ENCODE measurements at places on chromosomes 5 and 9.

- no peak for DNase-seq
Observed at GRCh38 chr5:39854771-39855410, 430.1 kb upstream of the DAB2 start.

DNA sequence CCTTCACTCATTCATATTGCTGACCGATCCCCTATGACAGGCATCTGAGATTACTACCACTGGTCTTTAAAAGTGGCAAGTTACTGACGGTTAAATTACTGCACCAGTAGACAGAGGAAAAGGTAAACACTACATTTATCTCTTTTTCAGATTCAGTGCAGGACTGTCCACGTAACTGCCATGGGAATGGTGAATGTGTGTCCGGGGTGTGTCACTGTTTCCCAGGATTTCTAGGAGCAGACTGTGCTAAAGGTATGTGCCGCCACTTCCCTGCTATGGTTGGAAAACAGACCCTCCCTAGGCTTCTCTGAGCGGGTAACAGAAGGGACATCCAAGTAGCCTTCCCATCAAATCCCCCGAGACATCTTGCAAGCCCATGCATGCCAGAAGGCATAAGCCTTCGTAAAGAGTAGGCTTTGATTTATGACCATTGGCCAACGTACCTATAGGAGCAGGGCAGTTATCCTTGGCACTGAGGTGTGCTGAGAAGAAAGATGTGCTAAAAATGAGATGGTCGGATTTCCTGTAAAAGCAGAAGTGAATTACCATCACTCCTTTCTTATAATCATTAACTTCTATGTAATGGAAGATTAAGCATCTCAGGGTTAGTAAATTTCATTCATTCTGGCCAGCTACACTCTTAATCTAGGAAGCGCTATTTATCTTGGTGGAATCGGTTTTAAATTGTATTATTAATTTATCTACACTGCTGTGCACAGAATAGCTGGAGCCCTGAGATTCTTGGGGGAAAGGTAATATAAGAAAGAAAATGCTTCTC is 193.4 kb upstream of the WWC1 start:
- no peak for DNase-seq

DNA sequence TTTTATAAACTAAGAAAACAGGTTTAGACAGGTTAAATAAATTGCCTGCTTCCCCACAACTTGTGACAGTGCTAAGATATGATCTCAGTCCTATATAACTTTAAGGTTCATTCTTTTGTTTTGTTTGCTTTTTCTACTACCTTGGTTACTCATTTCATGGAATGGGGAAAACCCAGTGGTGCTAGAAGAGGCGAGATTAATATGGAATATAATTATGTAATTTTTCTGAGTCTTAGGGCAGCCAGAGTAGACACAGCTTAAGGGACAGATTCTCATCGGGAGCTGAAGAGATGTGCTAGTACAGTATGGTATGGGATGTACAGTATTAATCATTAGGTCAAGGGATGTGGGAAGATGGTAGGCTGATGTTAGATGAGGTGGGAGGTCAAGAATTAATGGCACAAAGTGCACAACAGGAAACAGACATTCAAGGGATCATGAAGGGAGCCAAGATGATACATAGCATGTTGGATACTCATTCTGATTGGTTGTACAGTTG is 6.2 kb downstream of the TRIM32 start:
- DNase-seq = no peak

DNA sequence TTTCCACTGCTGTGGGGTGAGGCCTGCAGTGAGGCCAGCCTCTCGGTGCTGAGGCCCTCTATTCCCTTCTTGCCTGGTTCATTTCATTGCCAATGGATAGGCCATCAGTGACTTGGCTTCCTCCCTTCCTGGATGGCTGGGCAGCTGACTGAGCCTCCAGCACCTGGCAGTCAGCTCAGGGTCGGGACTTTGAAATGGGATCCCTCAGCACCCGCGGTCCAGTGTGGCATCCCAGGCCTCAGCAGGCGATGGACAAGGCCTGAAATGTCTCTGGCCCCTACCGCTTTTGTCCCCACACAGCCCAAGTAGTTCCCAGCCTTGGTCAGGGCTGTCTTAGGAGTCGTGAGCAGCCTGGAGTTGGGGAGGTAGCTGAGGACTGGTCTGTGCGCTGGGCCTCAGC is 17.2 kb downstream of the NDST1 start:
- DNase-seq = no peak

GRCh38 chr9:88559661-88560060 is 24.7 kb downstream of the NXNL2 start:
- DNase-seq = no peak

- DNase-seq = no peak
Observed at GRCh38 chr5:143244990-143245389, 158.5 kb downstream of the NR3C1 start.

- DNase-seq = no peak
Observed at GRCh38 chr5:147746986-147747385, 35.5 kb downstream of the JAKMIP2 start.

DNA sequence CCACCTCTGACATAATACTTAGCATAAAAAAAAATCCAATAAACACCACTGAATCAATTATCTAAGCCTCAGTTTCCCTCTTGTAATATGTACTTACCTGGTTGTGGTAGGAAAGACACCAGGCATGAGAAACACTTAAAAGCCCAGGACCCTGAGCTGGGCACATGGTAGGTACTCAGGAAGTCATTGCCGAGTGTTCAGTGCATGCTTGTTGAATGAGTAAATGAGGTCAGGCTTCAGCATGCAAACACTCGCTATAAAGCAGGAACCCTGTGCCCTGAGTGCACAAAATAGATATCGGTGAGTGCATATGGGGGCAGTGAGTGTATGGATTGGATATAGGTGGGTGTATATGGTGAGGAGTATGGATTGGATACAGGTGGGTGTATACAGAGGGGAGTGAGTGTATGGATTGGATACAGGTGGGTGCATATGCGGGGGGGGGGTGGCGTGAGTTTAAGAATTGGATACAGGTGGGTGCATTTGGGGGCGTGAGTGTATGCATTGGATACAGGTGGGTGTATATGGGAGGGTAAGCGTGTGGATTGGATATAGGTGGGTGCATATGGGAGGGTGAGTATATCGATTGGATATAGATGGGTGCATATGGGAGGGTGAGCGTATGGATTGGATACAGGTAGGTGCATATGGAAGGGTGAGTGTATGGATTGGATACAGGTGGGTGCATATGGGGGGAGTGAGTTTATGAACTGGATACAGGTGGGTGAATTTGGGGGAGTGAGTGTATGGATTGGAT is 194.3 kb upstream of the MSX2 start:
- no peak for DNase-seq

DNA sequence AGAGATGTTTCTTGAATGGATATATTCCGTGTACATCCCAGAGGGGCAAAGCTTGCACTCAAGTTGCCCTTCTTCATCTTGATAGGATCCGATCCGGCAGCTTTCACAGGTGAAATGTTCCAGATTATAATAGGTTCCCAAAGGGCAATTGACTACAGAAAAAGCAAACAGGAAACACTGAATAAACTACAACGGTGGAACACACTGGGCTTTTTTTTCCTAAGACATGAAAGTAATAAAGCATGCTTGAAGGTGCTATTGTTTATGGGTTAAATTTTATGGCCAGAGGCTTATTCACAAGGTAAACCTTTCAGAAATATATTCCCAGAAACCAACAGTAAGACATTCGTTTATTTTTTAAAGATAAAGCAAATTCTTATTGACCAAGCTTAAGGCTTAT is 110.6 kb downstream of the SVEP1 start:
- no peak for DNase-seq

GRCh38 chr9:35658968-35659220 is 802 bp downstream of the CCDC107 start:
- peak; percentile 75 for DNase-seq

DNA sequence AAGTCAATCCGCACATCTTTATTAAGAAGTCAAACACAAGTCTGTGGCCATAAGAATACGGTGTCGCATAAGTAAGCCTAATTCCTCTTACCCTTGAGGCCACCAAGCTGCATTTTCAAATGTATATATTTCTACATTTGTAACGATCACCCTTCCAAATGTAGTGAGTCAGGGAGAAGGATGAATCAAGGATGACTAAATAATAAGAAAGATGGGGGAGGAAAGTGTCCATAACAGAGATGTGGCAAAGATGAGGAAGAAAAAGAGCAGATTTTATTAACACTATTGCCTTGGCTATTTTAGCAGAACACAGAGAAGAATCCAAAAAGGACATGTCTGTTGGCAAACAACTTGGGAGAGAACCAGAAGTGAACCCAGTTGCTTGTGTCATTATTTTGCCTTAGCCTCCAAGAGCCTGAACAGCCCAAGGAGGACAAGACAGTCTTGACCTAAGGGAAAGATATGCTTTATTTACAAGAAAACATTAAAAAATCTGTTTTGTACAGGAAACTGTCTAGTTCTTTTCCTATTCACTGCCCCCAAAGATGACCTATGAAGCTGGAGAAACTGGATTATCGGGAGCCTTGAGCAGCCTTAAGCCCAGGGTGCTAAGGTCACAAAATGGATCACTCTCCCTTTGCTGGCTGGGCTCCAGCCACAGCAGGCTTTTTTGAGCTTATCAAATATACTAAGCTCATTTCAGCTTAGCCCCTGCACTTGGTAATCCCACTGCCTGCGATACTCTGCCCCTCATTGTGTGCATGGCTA is 101.5 kb downstream of the PLCXD3 start:
- no peak for DNase-seq

- no peak for DNase-seq
Observed at GRCh38 chr5:176389135-176390123, 878 bp downstream of the HIGD2A start.

- DNase-seq = no peak
Observed at GRCh38 chr5:152514827-152515397, 109.8 kb upstream of the NMUR2 start.

GRCh38 chr5:112975721-112976431 is 722 bp upstream of the DCP2 start:
- no peak for DNase-seq

- DNase-seq = no peak
Observed at GRCh38 chr9:132409828-132410528, at the start of gene CFAP77. TSS of gene CFAP77 (plus strand) at chr9:132410211. CDS start at chr9:132410272, 61 bp downstream.

- peak; percentile 53 for DNase-seq
Observed at GRCh38 chr9:134630393-134630790, 11.2 kb upstream of the COL5A1 start.

- DNase-seq = no peak
Observed at GRCh38 chr9:121601194-121601593, 50.2 kb upstream of the DAB2IP start.

DNA sequence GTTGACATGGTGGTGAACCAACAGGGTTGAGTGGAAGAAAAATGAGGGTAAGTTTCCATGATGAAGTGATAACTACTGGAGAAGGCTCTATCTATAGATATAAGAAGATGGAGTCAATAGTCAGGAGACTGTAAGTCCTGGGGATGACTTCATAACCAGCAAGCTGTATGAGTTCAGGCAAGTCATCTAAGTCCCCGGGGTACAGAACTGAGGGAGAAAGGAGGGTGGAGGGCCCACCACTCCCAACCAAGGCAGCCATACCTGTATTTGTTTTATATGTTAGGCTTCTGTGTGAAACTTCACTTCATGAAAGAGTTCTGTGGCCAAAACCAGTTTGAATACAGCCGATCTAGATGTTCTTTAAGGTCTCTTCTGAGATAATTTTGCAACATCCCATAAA is 53.3 kb upstream of the IFNE start:
- no peak for DNase-seq

DNA sequence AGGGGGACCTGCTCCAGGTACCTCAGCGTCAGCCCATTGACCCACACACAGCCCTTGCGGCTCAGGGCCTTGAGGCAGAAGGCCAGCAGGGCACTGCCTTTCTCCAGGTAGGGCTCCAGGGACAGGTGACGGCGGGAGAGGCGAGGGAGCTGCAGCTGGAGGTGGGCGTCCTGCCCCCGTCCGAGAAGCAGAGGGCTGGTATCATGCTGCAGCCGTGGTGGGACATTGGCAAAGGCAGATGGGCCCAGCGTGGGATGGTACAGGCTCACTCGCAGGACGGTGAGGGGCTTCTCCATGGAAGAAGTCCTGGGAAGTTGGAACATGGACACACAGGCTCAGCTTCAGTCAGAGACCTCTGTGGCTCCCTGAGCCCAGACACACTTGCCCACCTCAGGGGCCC is 2.5 kb upstream of the DCANP1 start:
- no peak for DNase-seq

- no peak for DNase-seq
Observed at GRCh38 chr5:119322948-119323537, 32.8 kb upstream of the TNFAIP8 start.

DNA sequence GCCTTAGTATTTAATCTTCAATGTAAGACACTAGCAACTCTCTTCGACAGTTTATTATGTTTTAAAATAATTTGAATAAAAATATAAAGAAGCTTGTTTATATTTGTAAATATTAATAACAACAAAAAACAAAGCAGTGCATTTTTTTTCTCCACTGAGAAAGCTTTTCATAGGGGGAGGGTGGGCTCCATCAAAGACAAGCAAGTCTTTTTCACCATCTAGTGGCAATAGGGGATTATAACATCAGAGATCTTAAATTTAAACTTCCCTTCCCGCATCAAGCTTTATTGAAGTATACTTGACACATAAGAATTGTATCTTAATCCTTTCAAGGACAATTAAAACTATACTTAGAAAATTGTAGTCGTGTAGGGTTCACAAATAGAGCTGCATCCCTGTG is 9.3 kb upstream of the OR13F1 start:
- no peak for DNase-seq

DNA sequence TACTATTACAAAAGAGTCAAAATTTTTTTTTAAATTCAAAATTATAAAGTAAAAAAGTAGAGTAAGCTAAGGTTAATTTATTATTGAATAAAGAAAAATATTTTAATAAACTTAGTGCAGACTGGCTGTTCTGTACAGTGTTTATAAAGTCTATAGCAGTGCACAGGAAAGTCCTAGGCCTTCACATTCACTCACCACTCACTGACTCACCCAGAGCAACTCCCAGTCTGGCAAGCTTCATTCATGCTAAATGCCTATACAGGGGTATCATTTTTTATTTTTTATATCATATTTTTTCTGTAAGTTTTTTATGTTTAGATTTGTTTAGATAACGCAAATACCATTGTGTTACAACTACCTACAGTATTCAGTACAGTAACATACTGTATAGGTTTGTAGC is 700.7 kb upstream of the GRAMD2B start:
- DNase-seq = no peak

- DNase-seq = no peak
Observed at GRCh38 chr9:16670791-16671190, 199.7 kb downstream of the BNC2 start.

GRCh38 chr5:124061663-124062062 is 549.7 kb downstream of the CSNK1G3 start:
- DNase-seq = no peak

- no peak for DNase-seq
Observed at GRCh38 chr5:62327138-62328053, 21.4 kb downstream of the KIF2A start.

DNA sequence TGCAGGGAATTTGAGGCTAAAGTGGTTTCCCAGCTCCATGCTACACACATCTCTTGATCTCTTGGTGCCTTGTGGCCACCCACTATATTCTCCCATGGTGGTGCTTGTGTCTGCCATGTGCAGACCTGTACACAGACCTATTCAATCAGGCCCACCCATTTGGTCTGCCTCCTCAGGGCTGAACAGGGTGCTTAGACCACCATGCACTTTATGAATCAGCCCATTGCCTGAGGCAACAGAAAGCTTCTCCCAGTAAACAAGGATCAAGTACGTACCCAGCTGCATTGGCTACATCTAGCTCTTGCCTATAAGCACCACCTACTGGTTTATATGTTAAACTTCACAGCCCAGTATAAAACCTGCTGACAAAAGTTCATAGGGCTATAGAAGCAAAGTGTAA is 664.3 kb upstream of the EDIL3 start:
- DNase-seq = no peak

- no peak for DNase-seq
Observed at GRCh38 chr5:44911501-44911900, 102.8 kb downstream of the MRPS30 start.
